Right renal pelvis (tissue), 4 donors: ENCODE measurements at places on chromosomes 12 and 14.

DNA sequence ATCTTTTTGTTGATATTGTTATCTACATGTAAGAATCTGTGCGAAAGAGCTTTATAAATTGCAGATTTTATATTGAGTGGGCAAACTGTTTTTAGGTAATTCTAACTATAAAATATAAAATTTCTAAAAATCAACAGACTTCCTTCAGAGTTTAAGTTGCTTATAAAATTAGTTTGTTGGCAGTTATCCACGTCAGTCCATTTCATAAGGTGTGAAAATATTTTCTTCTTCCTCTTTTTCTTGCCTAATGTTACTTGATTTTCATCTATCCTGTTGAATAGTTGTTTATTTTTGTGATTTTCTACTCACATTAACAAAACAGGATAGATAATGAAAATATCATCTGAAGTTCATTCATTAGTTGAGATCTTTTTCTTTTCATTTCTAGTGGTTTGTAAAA is 58.0 kb downstream of the RASSF8 start:
- DNase-seq = no peak

- DNase-seq = no peak
Observed at GRCh38 chr12:6358881-6359280, 16.5 kb downstream of the SCNN1A start.

- DNase-seq = no peak
Observed at GRCh38 chr14:52363961-52364360, 49.8 kb downstream of the PTGER2 start.

- DNase-seq = no peak
Observed at GRCh38 chr12:574475-575128, 88.6 kb downstream of the NINJ2 start.

DNA sequence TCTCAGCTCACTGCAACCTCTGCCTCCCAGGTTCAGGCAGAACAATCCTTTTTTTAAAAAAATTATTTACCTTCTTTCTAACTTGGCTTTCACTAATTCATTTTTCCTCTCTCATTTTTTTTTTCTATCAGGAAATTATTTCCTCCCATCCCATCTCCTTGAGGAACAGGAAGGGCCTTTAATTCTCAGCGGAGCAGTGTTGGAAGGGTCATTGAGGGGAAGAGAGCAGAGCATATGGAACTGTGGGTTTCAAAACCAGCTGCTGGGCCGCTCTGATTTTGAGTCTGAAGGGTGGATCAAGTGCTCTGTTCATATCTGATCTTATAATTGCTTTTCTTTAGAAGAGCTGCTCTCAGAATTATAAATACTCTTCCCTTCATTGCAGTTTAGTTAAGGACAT is 29.0 kb downstream of the NUBPL start:
- DNase-seq = no peak

- DNase-seq = peak; percentile 51
Observed at GRCh38 chr14:95046711-95047681, 110.3 kb downstream of the DICER1 start.

GRCh38 chr12:67539946-67540345 is 108.6 kb upstream of the DYRK2 start:
- DNase-seq = no peak

- no peak for DNase-seq
Observed at GRCh38 chr12:63007726-63008125, 72.8 kb upstream of the PPM1H start.

DNA sequence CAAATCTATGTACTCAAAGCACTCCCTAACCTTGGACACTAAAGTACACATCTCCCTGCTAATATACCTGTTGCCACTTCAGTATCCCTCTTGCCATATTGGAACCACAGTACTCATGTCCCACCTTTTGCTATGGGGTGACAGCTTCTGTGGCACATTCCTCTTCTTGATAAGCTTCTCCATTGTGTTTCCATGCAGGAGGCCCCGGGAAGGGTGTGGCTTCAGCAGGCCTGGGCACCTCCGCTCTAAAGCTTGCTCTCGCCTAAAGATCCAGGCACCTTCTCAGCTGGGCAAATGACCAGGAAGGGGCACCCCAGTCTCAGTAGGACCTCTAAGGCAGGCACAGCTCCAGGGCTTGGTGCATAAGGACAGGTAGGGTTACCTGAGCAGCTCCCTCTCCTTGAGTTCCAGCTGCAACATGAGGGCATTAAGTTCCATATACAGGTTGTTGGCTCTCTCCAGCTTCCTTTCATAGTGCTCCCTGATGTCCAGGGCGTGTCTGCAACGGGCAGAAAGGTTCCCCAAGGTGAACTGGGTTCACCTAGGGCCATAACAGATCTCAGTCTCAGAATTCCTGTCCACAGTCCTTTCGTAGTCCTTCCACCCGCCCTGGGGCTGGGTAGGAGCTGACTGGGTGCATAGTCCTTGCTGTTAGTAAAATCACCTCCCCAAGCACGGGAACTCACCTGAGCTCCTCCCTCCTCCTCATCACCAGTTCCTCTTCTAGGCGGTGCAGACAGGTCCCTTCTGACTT is 15.9 kb downstream of the MAP3K12 start:
- no peak for DNase-seq

DNA sequence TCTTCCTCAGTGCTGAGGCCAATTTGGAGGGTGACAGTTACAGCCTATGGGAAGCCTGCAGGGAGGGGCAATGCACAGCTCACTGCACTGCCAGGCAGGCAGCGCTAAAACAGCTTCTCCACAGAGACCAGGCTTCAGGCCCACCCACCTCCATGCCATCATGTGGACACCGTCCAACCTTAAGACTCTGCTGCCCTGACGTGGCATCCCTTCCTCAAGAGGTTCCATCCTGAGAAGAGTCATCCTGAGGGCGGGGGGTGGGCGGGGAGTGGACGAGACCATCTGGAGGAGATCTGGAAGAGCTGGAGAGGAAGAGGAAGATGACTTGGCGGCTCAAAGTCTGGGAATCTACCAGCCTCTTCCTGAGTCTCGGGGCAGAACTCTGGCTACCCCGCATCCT is 8.4 kb upstream of the ACVRL1 start:
- no peak for DNase-seq

- no peak for DNase-seq
Observed at GRCh38 chr12:14716848-14717444, 20.5 kb upstream of the GUCY2C start.

- DNase-seq = no peak
Observed at GRCh38 chr12:27620121-27620520, 76.1 kb upstream of the REP15 start.

- DNase-seq = no peak
Observed at GRCh38 chr12:63857771-63858670, 13.5 kb downstream of the SRGAP1 start.

- DNase-seq = no peak
Observed at GRCh38 chr12:52032446-52032803, 18.8 kb upstream of the NR4A1 start.

DNA sequence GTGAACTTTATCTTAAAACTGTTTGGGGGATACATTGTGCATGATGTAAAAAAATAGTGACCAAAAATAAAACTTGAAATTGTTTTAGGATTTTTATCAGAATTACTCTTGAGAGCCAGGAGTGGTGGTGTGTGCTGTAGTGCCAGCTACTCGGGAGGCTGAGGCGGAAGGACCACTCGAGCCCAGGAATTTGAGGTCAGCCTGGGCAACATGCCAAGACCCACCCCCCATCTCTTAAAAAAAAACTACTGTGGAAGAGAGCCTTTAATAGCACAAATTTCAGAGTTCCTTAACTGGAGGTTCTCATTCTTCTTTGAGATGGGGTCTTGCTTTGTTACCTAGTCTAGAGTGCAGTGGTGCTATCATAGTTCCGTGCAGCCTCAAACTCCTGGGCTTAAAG is 21.5 kb downstream of the CPSF2 start:
- DNase-seq = no peak

DNA sequence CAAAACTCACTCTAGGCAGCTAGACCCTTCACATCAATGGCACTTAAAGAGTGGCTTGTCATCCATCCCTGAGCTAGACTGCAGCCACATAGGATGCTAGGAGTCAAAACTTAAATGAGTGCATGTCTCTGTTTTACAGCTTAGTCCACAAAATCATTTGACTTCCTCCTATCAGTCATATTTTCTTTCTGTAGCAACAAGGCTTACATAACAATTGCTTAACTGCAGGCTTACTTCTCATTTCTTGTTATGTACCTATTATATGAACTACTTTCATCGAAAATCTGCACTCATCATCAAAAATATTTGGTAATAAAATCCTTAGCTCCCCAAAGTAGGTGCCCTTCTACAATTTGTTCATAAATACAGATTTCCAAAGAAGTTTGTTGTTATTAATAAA is 30.1 kb downstream of the CLEC1A start:
- DNase-seq = no peak

DNA sequence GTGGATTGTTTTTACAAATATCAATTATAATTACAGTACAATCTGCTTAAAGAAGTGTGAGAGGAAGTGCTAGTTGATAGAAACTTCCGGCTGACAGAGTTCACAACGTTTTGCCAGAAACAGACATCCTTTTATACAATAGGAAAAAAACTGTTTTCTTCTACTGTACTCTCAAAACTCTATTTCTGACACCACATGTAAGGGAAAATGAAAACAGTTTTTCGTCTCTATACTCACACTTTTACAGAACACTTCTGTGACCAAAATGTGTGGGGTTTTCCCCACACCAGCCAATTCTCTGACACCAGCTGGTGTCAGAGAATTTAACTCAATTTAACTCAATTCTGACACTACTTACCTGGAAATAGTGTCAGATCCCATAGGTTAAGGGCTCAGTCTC is 24.2 kb upstream of the HIF1A start:
- no peak for DNase-seq

- no peak for DNase-seq
Observed at GRCh38 chr12:58961906-58962305, 41.6 kb upstream of the LRIG3 start.

DNA sequence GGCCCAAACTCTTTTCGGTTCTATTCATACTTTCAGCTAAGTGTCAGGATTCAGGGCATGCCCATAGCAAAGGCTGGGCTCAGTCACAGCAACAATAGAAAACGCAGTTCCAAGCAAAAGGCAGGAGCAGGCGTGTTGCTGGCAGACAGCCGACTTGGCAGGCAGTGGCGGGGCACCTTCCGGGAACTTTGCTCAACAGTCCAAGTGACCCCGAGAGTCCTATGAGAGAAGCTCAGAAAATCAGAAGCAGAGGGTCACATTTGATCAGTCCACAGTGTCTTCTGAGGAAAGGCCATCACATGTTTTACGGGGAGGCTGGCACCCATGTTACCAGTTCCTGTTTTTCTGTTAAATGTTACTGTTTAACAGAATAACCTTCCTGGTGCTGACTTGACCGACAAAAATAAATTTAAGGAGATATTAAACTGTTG is 115.0 kb downstream of the DACT1 start:
- no peak for DNase-seq

DNA sequence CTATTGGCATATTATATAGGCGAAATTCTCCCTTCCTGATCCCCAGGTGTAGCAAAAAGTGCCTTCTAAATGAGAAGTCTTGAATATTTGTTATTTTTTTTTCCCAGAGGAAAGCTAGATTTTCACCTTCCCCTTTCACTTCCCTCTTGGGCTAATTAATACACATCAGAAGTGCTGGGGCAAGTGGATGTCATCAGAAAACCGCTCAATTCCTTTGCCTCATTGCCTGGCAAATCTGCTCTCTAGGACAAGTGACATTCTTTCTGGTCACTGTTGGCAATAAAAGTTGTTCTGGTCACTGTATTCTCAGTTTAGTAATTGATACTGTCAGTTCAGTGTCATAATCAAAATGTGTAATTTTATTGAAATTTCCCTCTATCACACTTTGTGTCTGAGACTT is 174.5 kb downstream of the ETNK1 start:
- DNase-seq = no peak

DNA sequence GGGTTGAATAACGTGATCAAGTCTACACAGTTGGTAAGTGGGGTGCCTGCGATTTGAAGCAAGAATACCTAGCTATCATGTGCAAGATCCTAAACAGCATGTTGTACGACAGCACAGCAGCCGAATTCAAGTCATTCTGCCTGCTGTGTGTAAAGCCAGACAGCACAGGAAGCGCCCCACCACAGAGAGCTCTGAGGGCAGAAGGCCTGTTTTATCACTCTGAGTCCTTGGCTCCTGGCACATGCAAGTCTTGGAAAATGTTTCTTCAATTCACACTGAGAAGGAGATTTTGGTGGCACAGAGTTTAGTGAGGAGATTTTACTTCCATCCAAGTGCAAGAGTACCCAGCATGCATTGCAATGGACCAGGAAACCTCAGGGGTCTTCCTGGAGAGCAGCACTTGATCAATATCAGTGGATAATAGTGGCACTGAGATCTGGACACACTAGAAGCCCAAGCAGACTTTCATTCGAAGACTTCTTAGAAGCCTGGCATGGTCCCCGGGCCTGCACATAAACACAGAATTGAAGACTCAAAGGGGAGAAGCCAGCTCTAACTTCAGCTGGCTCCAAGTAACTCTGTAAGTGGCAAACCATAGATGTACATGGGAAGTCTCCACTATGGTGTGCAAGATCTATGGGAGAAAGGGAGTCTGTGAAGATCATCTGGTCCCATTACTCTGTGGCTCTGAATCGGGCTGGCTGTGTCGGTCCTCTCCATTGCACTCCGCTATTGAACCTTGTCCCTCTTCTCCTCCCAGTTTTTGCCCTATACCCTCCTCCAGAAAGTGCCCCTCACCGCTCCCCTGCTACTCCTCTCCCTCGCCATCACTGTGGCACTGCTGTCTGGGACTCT is 1.5 kb upstream of the KRT1 start:
- no peak for DNase-seq

DNA sequence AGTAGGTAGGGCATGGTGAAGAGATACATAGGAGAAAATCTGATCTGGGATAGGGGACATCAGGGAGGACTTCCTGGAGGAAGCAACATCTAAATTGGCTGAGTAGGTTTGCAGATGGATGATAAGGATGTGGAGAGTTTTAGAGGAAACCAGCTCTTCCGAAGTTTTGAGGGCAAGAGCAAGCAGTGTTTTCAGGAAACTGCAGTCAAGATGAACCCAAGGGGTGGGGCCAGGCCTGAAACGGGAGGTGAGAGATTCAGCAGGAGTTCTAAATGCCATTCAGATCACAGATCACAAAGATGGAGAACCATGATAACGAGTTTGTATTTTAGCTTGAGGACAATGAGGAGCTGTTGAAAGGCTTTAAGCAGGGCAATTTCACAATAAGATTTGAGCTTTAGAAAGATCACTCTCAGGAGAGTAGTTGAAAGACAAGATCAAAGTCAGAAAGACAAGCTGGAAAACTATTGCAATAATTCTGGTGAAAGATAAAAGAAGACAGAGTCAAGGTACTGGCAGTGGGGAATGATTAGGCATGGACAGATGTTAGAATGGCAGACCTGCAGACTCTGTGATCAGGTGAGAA is 70.1 kb upstream of the PLXNC1 start:
- DNase-seq = no peak

DNA sequence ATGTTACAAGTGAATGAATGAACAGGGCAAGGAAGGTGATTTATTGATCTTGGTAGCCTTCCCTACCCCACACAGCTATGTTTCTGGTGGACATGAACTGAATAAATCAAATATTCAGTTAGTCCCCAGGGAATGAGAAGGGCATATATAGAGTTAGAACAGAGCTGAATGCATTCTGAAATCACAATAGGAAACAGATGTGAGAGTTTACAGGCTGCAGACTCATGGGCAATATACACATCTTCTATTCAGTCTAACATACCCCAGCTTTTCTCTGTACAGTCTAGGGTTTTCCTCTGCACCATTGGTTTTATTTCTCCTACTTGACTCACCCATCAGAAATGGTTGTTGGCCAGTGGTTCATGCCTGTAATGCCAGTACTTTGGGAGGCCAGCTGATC is 7.3 kb upstream of the STX2 start:
- no peak for DNase-seq

- DNase-seq = no peak
Observed at GRCh38 chr14:33570694-33571310, 380.1 kb downstream of the EGLN3 start.
